ELF-1 (cell line): ENCODE measurements at places on chromosomes 12 and 14.

DNA sequence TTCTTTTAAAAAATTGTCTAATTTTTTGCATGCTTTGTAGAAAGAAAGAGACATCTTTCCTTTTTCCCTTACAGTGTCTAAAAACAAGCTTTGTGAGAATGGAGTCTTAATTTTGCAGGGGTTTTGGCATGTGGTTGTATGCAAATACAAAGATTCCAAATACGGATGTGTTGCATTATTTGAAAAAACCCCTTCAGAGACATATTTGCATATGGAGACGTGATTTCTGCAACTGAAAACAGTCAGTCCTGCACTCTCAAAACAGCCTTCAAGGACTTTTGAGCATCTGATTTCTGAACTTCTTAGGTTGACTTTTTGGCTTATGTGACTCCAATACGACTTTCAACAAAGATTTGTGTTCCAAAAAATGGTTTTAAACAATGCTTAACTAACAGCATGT, 7.8 kb downstream of the IRAK3 start:
- DNase-seq = no peak

DNA sequence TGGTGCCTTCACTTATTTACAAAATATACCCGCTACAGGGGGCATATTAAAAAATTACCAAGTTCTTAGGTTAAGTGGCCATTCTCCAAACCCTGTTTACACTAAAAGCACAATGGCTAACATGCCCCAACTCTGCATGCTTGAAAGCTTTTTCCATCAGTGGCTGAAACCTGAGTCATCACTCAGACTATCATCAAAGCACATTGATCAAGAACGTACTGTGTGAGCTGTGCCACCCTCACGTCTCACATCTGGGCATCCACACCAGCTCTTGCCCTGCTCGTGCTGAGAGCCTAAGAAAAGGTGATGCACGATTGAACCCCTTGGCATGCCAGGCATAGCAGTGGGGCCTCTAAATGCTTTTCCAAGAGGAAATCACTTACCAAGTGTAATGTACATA, 13.2 kb downstream of the AQP6 start:
- no peak for DNase-seq

GRCh38 chr12:82645414-82645813, 41.3 kb upstream of the TMTC2 start:
- no peak for DNase-seq

GRCh38 chr12:89087149-89087825, 265.0 kb downstream of the DUSP6 start:
- no peak for DNase-seq

DNA sequence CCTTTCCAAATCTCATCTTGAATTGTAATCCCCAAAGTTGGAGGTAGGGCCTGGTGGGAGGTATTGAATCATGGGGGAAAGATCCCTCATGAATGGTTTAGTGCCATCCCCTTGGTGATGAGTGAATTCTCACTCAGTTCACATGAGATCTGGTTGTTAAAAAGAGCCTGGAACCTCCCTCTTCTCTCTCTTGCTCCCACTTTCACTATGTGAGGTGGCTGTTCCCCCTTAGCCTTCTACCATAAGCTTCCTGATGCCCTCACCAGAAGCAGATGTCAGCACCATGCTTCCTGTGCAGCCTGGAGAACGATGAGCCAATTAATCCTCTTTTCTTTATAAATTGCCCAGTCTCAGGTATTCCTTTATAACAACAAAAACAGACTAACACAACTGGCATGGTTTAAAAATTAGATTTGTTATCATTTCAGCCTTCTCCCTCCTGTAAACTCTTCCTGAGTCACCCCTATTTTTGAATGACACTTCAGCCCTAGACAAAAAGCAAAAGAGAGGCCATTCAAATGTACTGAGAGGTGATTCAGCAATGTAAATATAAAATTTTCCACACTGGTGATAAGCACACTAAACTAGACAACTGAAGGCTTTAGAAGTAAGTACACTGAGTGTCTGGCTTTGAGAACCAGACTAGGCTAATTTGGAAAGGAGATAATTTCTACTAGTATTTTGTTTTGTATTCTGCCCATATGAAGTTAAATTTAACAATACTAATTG, 212.1 kb upstream of the ABCD2 start:
- DNase-seq = no peak

GRCh38 chr14:68229423-68230100, 410.0 kb downstream of the RAD51B start:
- no peak for DNase-seq
